ENCODE measurements at places on chromosomes 16 and 17.

DNA sequence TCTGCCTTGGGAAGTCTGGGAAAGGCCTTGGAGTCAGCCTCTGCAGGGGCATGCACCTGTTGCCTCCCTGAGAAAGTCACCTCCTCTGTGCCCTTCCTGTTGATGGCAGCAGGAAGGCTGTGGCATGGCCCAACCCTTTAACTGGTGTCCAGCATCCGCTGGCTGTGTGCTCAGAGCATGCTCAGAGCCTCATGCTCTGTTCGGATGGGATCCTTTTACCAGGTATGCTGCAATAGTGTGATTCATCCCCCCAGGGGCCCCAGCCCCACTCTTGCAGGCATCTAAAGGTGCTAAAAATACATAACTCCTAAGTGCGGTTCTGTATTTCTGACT is 24.9 kb downstream of the KLHL36 start:
- DNase-seq, result no peak

DNA sequence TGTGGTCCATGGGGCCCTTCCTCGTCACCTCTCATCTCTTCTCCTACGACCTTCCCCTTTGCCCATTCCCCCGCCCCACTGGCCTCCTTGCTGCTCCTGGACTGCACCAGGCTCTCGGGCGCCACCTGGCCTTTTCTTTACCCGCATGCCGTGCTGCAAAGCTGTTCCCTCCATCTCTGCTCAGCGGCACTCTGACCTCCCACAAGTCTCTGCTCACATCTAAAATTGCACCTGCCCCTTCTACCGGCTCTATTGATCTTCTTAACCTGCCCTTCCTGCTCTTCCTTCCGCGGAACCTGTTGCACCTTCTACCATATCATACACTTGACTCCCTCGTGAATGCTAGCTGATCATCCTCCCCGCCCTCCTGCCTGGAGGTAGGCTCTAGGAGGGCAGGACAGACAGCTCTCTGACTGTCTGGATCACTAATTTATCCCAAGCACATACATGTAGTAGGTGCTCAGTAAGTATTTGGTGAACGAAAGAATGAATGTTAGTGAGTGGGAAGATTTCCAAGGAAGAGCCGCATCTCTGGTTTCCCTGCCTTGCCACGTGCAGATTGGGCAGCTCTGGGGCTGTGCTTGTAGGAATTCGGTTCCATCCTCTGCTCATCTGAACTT is 17.3 kb downstream of the DNAH17 start:
- no peak for DNase-seq

GRCh38 chr16:661184-661821 is 6.6 kb upstream of the RHOT2 start:
- no peak for DNase-seq

- DNase-seq, result no peak
Measured at GRCh38 chr16:14658063-14658462, 25.3 kb downstream of the BFAR start.

- DNase-seq, result no peak
Measured at GRCh38 chr16:7834771-7835431, 502.3 kb downstream of the RBFOX1 start.

DNA sequence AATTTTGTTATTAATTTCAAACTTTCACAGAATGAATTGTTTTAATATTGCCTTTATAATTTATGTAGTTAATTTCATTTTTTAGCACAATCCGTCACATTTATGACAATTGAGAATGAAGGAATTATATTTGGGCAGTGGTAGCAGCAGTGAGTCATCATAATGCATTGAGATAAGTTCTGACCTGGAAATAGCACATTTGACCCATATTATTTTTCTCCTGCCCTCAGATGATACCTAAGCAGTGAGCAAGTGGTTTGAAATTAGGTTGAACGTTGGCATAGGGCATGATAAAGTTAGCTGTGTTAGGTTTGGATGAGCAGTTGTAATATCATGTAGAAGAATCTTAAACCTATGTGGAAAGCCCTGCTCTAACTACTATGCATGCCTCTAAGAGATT is 1431.3 kb upstream of the CDH8 start:
- no peak for DNase-seq

DNA sequence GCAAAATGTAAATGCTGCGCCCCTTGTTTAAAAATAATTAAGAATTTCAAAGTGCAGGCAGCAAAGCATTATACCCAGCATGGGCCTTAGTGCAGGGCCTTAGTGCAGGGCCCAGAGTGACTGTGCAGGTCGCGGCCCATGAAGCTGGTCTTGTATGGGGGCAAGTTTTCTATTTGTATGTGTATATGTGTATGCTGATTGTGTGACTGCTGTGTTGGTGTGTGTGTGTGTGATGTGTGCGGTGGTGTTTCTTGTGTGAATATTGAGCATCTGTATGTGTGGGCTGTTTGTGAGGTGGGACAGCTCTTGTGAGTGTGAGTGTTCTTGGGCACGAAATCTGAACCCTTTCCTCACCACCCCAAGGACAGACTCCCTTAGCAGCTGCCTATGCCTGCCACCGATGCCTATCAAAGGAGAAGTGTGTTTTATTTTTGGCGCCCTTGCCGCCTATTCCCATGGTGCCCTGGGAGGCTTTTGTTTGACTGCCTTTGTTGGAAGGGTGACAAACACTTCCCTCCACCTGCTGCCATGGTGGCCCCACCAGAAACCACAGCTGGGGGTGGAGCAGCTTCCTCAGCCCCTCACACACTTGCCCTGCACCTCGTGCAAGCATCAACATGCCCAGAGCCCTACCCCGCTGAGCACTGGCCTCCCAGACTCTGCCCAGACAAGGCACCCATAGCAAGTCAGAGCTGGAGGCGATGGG is 18.0 kb downstream of the CCR7 start:
- DNase-seq, result no peak

DNA sequence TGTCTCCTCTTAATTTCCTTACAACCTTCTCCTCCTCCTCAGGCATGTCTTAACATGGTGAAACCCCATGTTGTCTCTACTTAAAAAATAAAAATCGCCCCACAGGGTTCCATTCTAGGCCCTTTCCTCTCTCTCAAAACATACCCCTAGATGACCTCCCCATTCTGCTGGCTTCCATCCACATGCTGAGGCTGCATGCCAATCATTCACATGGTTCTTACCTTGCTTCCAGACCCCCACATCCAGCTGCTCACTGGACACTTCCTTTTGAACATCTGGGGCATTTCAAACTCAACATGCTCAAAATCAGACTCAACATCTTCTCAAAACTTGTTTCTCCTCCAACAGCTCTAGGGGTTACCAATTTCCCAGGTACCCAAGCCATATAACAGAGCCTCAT is 12.4 kb upstream of the CTCF start:
- no peak for DNase-seq

DNA sequence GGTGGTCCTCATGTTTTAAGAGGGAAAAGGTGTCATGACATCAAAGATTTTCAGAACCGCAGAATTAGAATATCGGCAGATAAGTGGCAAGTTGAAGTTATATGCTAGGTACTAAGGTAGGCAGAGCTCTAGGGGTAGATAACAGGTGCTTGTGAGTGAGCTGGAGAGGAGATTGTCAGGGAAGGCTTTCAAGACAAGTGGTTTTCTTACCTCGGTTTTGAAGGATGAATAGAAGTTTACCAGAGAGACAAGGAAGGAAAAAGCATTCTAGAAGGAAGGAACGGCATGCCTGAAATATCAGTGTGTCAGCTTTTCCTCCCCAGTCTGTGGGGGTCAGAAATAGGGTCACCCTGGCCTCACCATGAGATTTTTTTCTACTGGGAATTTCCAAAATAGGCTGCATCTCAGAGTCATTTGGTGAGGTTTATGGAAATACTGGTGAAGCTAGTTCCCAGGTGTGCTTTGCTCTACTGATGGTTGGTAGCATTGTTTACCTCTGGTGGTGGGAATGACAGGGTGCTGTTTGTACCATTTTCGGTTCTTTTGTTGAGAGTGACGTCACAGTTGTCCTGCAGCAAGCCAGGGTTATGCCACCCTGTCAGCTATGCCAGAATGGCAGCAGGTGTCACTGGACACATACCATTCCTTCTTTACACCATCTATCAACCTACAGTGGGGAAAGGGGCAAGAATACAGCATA is 112.5 kb downstream of the MSI2 start:
- no peak for DNase-seq

DNA sequence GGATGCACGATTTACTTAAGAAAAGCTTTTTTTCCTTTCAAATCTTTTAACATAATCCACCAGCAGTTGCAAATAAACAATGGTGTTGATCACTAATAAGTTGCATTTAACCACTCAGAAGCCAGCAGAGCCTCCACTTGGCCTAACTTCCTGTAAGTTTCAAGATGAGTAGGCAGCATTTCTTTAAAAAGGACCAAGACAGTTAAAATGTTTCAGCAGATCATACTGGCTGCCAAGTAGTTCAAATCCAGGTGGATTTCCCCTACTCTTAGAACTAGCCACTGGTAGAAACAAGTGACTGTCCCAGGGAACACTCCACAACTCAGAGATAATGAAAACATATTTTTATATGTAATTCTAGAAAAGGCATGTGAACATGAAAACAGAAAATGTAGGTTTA is 17.0 kb upstream of the RFFL start:
- no peak for DNase-seq

GRCh38 chr17:12900474-12900873 is 111.2 kb downstream of the ARHGAP44 start:
- no peak for DNase-seq
